ENCODE measurements at places on chromosomes 3 and 15.
A peak's percentile ranks its signal among the peaks of the same experiment; 100 is the strongest.

- DNase-seq: no peak
Measured at GRCh38 chr3:38649500-38650247, at the start of gene SCN5A. TSS of gene SCN5A (minus strand) at chr3:38649687. CDS start at chr3:38633307, 16,380 bp downstream.

- DNase-seq: no peak
Measured at GRCh38 chr15:31985607-31986006, 44.7 kb upstream of the CHRNA7 start.

DNA sequence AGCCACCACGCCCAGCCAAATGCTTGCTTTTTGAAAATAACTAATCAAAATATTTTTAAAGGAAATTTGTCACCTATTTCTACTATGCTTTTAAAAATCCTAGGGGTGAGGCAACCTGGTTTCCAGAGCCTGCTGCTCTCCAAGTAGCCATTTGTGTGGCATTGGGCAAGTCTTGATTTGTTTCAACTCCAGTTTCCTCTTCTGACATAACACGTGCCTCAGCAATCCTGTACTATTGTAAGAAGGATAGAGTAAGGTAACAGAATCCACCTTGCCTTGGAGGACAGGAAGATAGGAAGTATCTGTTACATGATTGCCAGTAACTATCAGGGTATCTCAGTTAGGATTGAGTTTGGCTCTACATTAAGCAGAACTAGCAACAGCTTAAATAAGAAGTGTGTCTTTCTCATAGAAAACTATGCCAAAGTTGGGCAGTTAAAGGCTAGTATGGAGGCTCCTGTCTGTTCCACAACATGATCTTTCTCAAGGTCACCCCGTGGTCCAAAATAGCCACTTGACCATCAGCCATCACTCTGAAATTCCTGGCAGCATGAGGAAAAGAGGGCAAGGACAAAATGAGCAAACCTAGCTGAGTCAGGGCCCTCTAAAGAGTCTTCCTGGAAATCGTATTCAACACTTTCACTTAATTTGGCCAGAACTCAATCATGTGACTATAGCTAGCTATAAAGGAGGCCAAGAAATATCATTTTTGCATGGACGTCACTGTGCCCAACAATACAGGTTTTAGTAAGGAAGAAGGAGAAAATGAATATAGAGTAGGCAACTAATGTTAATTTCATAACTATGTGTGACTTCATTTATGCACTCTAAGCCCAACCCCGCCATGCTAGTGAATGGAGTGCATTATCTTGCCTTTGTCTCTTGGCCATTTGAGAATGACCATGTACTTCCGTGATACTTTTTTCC lies 66.1 kb downstream of the HMG20A start:
- DNase-seq: no peak

- DNase-seq: no peak
Measured at GRCh38 chr15:31276596-31277298, 49.9 kb upstream of the KLF13 start.

GRCh38 chr15:69105451-69105985 lies 54.9 kb upstream of the GLCE start:
- DNase-seq: no peak

DNA sequence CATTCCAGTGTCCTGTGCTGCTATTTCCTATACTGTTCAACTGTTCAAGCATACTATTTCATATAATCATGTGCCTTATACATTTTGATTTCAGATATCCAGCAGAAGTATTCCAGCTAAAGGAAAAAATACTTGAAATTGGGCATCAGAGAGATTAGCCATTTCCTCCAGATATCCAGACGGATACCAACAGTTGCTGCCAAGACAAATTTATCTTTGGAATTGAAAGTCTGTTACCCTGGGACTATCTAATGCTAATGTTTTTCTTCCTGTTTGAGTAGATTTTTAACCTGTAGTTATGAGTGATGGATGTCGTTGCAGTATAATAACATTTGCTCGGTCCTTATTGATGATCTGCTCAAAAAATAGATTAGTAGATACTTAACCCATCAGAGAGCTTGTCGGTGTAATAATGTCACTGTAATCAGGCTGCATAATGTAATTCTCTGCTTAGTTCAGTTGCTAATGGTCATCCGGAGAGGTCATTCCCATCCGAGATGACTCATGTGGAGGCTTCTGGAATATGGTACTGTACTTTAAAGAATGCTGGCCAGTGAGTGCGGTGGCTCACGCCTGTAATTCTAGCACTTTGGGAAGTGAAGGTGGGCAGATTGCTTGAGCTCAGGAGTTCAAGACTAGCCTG lies 51.5 kb downstream of the TIMP4 start:
- no peak for DNase-seq

DNA sequence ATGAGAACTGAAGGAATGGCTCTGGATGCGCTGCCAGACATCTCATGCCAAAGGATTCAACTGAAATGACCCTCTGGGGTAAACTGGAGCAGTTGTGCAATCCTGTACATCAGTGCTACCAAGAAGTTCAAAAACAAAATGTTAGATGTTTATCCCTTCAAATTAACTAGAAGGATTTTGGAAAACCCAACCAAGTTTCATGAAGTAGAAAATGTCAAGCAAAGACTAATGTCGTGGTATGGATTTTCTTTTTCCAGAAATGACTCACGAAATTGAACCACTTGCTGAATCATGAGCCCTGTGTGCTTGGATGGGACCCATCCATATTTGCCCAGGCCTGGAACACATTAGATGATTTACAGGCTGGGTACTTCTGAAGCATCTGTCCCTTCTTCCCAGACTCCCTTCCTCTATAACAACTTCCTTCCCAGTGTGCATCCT lies 101.6 kb downstream of the LRTM1 start:
- DNase-seq: peak; percentile 44

- no peak for DNase-seq
Measured at GRCh38 chr15:67148196-67148701, 82.8 kb downstream of the SMAD3 start.

DNA sequence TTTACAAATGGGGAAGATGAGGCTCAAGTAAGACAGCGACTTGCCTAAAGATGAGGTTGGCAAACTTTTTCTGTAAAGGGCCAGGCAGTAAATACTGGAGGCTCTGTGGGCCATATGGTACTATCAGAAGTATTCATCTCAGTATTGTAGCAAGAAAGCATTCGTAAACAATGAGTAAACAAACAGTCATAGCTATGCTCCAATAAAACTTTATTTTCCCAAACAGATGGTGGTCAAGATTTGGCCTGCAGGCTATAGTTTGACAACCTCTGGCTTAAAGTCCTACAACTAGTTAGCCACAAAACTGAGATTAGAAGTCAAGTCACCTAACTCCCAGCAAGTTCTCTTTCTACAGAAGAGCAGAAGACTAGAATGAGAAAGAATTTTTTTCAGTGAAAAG lies 177.0 kb upstream of the NECTIN3 start:
- no peak for DNase-seq

DNA sequence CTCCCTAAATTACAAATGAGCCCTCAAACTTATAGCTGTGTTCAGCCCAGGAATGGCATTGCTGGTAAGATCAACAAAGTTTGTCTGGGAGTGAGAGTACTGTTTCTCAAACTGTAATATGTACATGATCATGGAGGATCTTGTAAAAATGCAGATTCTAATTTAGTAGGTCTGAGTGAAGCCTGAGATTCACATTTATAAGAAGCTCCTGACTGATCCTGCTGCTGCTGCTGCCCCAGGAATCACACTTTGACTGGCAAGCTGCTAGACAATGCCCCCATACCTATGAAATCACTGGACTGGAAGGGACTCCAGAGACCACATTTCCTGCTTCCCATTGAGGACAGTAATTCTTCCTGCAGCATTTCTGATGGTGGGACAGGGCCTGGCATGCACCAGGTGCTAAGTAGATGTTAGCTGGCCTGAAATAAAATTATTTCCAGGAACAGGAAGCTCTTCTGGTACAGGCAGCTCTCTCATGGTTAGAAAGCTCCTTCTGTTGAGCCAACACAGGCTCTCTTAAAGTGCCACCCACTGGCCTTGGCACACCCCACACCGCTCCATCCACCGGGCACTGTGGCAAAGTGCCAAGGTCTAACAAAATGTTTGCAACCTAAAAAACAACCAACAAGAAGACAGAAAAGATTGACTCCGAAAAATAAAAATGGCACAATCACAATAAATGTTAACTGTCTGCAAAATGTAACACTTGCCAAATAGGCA lies 36.7 kb upstream of the ZNF710 start:
- no peak for DNase-seq

DNA sequence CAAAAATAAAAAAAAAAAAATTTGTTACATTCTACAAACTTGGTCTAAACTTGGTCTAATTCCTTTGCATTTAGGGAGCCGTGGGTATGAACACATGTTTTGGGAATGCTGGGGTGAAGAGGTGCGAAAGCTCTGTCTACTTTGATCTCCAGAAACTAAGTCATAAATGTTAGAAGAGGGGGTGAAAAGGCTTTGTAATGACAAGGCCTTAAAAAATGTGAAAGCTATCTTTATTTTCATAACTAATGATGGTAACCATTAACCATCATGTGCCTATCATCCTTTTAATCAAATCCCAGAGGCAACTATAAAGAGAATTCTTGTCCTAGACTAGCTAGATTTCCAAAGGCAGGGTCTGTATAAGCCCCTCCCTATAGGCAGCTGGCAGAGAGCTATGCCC lies 60.9 kb downstream of the PRICKLE2 start:
- no peak for DNase-seq

DNA sequence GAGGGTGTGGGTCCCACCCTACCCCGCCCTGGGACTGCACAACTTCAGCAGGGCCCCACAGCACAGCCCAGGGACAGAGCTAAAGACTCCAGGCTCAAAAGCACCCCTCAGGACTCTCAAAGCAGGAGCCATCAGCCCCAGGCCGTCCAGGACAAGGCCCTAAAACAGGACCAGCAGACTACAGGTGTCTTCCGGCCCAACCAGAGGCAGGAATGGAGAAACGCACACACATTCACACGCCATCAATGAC lies 26.1 kb downstream of the ATRIP start:
- no peak for DNase-seq

DNA sequence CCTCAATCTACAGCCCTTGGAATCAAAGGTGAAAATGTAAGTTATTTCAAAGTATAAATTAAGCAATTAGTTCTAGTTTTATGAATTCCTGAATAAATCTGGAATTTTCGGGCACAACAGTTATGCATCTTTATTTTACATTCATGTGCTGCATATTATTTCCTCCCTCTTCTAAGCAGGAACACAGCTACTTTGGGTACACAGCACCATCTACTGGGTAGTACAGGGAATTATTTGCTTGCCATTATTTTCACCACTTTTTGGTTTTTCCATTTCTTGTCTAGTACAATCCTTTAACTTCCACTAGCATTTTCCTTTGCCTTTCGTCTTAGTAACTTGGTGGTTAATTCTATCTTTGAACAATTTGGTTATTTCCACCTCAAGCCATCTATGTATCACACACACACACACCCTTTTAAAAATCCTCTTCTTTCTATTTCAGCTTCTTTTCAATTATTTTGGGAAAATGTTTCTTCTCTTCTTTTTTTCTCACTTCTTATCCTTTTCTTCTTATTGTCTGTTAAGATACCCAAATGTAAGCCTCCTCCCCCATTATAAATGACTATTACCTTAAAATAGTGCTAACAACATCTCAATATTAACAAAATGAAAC lies 451.0 kb downstream of the MFSD1 start:
- no peak for DNase-seq

GRCh38 chr3:11434017-11434526 lies 161.9 kb downstream of the ATG7 start:
- DNase-seq: peak; percentile 59

DNA sequence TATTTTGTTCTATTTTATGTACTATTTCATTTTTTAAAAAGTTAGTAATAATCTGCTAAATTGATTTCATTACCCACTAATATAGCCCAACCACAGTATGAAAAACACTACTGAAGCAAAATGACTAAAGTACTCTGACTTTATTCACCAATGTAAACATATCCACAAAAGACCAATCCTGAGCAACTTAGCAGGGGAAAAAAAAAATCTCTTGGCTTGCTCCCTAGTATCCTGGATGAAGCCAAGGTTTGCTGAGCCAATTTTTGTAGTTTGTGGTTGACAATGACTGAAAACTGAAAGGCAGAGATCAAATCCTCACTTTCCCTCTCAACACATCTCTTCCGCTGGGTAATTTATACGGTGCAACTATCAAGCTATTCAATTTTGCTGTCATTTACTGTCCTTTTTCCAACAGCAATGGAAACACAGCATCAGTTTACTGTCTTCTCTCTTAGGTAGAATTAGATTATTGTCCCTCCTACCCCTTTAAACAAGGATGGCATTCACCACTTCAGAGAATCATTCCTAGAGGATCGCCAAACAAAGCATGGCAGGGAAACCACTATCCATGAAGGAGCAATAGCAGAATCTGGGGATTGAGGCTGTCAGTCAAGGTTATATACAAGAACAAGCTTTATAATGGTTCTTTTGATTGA lies 149.7 kb downstream of the THRB start:
- no peak for DNase-seq

GRCh38 chr3:27533718-27534573 lies 49.8 kb upstream of the SLC4A7 start:
- peak; percentile 36 for DNase-seq

DNA sequence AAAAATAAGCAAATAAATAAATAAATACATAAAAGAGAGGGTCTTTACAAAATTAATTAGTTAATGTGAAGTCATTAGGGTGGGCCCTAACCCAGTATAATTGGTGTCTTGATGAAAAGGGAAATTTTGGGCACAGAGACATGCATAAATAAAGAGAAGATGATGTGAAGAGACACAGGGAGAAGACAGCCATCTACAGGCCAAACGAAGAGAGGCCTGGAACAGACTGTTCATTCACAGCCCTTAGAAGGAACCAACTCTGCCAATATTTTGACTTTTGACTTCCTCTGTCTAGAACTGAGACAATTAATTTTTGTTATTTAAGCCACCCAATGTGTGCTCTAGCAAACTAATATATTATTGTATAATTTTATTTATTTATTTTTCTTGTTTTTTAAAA lies 29.6 kb upstream of the SELENOK start:
- no peak for DNase-seq

DNA sequence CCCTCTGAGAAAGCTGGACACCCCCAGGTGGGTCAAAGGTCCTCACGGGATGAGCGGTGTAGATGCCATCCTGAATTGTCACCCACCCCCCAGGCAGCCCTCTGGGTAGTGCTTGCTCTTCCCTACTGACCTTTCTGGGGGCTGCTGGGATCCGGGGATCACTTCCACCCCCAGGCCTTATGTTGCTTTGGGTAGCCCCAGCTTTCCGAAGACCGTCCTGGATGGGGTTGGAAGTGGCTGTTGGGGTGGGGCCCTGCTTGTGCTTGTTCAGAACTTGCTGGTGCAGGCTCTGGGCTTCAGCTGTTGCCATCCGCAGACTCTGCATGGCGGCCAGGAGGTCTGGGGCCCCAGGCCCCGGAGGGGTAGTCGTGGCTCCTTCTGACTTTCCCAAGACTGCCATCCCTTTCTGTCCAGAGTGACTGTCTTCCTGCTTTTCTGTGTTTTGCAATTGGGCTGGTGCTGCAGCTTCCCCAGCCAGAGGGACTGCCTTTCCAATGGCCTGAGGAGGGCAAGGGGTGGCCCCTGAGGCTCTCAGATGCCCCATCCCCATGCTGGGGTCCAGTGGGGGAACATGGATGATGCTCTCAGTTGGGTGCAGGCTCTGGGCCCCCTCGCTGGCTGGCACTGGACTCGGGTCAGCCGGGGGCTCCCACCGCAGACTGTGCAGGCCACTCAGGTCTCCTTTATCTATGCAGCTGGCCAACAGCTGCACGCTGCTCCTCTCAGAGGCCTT lies 6.3 kb downstream of the XIRP1 start:
- DNase-seq: no peak

GRCh38 chr3:15933439-15934139 lies 135.8 kb upstream of the ANKRD28 start:
- DNase-seq: no peak

GRCh38 chr3:170233530-170233929 lies 11.3 kb downstream of the PRKCI start:
- no peak for DNase-seq

GRCh38 chr3:182136008-182136910 lies 424.5 kb downstream of the SOX2 start:
- no peak for DNase-seq

- DNase-seq: no peak
Measured at GRCh38 chr3:152267831-152268554, 736 bp upstream of the MBNL1 start.

Measured in tibial nerve (tissue), 4 donors.